ENCODE measurements at places on chromosomes 1 and 21.

- DNase-seq: peak; percentile 91
These were observed 6.7 kb upstream of the FAM167B start for GRCh38 chr1:32240140-32240951.

GRCh38 chr1:155946633-155947219 lies 5.3 kb downstream of the RXFP4 start:
- no peak for DNase-seq

- DNase-seq: no peak
These were observed 26.1 kb downstream of the NR5A2 start for GRCh38 chr1:200053646-200054045.

- no peak for DNase-seq
These were observed 33.0 kb upstream of the SIPA1L2 start for GRCh38 chr1:232662910-232663309.

GRCh38 chr1:200128081-200128480 lies 100.6 kb downstream of the NR5A2 start:
- DNase-seq: no peak

Measured in tibial artery (tissue), 4 donors.